ENCODE measurements at places on chromosomes 7 and 10. TPM values are rescaled to one million over a fixed set of nuclear protein-coding genes. Genes with fewer than 3 reads are reported as not detected.

The TCERG1L gene
- 0.22 TPM for total RNA-seq

The ITIH5 gene
- 34.9 TPM for total RNA-seq

The NPY4R2 gene
- not detected for total RNA-seq

The GPRIN2 gene
- total RNA-seq = 2.0 TPM

The NANOS1 gene
- total RNA-seq = 3.5 TPM

The LRRD1 gene
- total RNA-seq = not detected

The CHN2 gene
- 10.9 TPM for total RNA-seq

The SORBS1 gene
- total RNA-seq = 593 TPM

The GPC2 gene
- total RNA-seq = 2.7 TPM

The NUTM2E gene
- total RNA-seq = not detected

The LDB1 gene
- total RNA-seq = 64.3 TPM

The PNLIPRP2 gene
- 1.6 TPM for total RNA-seq

The LEP gene
- total RNA-seq = 7.2 TPM

The SCRN1 gene
- total RNA-seq = 176 TPM

The OR6B1 gene
- not detected for total RNA-seq

The ST8SIA6 gene
- 2.5 TPM for total RNA-seq

All from sciatic nerve (tissue), 2 donors.